ENCODE measurements at places on chromosomes 13 and 19.

- no peak for DNase-seq
Observed at GRCh38 chr13:74922963-74923362, 559.0 kb downstream of the TBC1D4 start.

DNA sequence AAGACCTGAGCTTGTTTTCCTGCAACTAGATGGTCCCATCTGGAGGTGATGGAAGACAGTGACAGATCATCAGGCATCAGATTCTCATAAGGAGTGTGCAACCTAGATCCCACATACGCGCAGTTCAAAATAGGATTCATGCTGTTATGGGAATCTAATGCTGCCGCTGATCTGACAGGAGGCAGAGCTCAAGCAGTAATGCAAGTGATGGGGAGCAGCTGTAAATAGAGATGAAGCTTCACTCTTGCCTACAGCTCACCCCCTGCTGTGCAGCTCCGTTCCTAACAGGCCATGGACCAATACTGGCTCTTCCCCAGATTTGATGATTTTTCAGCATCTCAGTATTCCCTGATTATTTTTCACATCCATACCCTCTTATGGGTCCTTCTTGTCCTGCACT, 208.4 kb upstream of the RXFP2 start:
- DNase-seq = no peak

GRCh38 chr13:60608954-60609353, 211.9 kb downstream of the TDRD3 start:
- DNase-seq = no peak

GRCh38 chr13:62850331-62850730, 1434.7 kb upstream of the PCDH20 start:
- DNase-seq = no peak

DNA sequence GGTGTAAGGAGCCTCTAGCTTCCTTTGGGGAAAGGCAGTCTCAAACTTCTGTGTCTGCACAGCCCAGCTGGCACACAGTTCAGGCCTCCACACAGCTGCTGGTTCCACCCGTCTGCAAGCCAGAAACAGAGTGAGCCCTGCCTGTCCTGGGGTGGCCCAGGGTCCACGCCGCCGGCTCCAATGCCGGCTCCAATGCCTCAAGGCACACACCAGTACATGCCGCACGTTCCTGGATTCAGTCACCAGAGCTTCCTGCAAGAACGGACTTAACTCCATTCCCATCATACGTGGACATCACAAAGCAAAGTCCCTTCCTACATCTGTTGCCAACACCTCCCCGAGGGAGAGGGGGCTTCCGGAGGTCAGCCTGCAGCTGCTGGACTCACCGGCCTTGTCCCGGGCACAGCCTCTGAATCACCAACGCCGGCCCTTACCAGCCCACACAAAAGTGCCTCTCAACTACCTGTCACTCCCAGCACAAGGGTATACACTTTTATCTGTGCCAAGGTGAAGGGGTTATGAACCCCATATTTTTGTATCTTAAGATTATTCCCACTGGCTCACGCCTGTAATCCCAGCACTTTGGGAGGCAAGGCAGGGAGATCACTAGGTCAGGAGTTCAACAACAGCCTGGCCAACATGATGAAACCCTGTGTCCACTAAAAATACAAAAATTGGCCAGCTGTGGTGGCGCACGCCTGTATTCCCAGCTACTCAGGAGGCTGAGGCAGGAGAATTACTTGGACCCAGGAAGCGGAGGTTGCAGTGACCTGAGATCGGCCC, 8.5 kb downstream of the SH3GL1 start:
- peak; percentile 73 for DNase-seq

DNA sequence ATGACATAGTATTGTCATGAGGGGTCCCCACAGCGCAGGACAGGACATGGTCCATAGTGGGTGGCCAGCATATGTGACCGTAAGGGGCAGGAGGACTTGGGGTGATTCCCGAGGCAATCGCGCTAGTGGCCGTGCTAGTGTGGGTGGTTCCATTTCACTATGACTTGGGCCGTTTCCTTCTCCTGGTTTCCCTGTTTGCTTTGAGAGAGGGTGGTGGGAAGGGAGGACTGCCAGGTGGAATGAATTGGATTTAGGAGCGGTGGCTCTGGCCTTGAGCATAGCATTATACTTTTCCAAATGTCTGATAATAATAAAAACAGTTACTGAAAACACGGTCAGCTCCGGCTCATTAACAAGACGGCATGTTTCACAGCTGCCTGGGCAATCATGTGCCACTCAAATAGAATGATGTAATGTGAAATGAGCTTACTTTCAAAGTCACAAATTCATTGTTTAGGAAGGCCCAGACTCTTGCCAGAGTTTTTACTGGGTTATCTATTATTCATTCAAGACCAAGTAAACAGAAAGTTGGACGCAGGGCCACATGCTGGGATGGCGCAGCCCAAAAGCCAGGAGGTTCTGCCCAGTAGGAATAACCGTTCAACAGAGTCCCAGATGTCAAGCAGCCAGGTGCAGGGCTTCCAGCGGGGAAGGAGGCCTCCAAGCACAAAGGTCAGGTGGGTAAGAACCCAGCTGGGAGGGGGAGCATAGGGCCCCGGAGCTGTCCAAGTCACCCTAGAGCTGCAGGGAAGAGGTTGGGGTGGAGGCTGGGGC, 19.6 kb upstream of the SLC15A1 start:
- no peak for DNase-seq

- DNase-seq = no peak
Observed at GRCh38 chr13:71677124-71677523, 189.9 kb downstream of the DACH1 start.

GRCh38 chr13:52797176-52797575, 51.3 kb downstream of the PCDH8 start:
- no peak for DNase-seq
